ENCODE measurements at places on chromosomes 11 and 22.

GRCh38 chr11:46616551-46617133 is 385 bp downstream of the HARBI1 start:
- no peak for DNase-seq

DNA sequence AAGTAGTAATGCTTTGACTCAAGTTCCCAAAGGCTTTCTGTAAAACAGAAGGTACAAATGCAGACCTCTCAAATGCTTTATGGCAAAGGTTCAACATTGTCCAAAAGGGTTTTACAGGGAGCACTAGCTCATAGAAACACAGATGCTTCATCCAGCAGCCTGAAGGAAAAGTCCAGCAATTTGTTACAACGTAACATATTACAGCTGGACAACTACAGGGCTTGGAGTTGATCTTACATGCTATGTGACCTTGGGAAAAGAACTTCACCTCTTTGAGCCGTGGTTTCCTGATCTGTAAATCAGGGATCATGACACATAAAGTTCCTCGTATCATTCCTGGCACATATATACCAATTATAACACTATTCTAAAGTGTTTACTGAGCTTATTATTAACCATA is 84.9 kb downstream of the DDIAS start:
- no peak for DNase-seq

DNA sequence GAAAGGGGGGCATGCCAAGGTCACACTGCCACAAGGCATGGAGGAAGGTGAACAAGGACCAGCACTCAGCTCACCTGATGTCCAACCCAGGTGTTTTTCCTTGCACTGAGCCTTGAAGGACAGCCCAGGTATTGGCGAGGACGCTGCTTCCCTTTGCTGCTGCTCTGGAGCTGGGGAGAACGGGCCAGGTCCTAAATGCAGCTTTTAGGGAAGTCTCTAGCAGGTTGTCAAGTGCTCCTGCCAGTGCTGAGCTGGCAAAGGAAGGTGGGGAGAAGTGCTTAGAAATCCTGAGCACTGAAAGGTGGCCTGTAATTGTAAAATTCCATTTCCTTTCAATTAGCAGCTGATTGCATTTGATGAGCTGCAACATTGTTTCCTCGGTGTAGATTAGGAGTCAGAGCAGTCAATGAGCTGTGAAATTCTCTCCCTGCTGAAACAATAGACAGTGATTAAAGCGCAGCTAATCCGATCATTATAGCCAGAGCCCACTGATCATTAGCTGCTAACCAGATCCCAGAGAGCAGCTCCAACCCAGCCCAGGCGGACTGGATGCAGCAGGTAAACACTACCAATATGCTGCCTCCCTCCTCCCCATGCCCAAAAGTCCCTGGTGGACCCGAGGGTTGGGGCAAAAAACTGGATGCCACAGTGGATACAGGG is 507.6 kb downstream of the INSC start:
- DNase-seq, result no peak

- no peak for DNase-seq
These were observed 454.5 kb upstream of the API5 start for GRCh38 chr11:42857344-42857743.

- DNase-seq, result no peak
These were observed 507.6 kb upstream of the LARGE1 start for GRCh38 chr22:34427841-34428240.

DNA sequence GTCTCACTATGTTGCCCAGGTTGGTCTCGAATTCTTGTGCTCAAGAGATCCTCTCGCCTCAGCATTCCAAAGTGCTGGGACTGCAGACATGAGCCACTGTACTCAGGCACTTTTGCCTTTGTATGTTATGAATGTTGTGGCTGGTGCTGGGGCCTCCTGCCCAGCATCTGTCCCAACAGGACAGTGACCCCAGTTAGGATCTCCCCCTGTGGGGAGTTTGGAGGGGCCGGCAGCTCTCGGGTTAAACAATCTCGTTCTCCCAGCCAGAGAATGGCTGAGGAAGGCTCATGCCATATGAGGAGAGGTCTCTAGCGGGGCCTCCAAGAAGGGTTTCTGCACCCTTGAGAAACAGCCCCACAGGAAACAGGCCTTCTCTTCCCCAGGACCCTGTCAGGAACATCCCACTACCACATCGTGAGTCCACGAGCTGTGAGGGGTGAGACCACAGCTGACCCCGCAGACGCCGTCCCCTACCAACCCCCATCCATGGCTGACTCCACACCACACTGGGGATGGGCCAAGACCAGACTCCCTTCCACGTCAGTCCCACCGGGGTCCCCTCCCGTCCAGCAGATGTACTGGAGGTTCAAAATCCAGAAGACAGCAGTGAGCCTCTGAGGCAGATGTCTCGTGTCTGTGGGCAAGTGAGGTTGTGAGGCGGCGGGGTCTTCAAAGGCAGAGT is 54.1 kb downstream of the SHANK2 start:
- DNase-seq, result no peak

GRCh38 chr22:36331912-36332622 is 55.7 kb downstream of the MYH9 start:
- DNase-seq, result peak; percentile 83

- no peak for DNase-seq
These were observed 1165.1 kb downstream of the LRRC4C start for GRCh38 chr11:40294349-40294735.
